ENCODE measurements at places on chromosomes 6 and 20.
A peak's percentile ranks its signal among the peaks of the same experiment; 100 is the strongest.

DNA sequence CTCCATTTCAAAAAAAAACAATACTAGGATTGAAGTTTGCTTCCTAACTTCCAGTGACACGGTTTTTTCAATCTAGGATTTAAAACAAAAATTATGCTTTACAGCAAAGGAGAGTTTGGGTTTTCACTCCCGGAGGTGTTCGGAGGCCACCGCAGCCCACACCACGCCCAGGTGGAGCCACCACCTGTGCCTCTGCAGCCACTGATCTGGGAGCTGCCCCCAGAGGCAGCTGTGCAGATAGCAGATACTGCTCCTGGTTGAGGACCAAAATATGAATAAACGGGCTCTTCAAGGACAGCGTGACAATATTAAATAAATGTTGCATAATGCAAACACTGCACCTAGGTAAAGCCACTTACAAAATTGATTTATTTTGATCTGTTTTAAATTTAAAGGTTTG lies 30.2 kb downstream of the DLL1 start:
- DNase-seq: no peak

DNA sequence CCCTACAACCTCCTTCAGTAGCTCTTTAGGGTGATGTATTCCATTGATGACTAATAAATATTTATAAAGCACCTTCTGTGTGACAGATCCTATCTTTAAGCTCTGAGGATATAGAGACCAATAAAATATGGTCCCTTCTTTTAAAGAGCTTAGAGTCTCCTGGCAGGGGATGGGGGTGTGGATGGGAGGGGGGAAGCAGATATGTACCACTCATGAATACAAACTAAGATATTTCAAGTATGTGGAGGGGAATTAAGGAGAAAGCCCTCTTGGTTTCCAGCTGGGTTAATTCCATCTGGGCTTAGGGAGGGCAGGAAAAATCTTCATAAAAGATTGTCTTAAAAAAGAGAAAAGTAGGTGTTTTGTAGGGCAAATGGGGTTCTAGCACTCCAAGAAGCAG lies 21.6 kb upstream of the FBXO9 start:
- no peak for DNase-seq

DNA sequence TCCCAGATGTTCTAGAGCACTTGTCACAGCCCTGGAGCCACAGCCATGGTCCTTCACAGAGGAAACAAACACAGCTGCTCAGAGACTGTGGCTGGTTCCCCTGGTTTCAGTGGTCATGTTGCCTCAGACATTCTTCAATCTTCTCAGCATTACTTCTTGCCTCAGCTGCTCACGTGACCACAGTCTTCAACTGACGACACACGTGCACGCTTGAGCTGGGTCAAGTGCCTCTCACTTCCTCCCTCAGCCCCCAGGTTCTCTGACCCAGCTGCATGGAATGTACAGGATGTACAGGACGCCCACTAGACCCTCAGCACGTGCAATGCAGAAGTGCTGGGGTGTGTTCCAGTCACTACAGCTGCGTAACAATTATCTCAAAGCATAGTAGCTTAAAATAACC lies 159.8 kb upstream of the GGTLC1 start:
- no peak for DNase-seq

DNA sequence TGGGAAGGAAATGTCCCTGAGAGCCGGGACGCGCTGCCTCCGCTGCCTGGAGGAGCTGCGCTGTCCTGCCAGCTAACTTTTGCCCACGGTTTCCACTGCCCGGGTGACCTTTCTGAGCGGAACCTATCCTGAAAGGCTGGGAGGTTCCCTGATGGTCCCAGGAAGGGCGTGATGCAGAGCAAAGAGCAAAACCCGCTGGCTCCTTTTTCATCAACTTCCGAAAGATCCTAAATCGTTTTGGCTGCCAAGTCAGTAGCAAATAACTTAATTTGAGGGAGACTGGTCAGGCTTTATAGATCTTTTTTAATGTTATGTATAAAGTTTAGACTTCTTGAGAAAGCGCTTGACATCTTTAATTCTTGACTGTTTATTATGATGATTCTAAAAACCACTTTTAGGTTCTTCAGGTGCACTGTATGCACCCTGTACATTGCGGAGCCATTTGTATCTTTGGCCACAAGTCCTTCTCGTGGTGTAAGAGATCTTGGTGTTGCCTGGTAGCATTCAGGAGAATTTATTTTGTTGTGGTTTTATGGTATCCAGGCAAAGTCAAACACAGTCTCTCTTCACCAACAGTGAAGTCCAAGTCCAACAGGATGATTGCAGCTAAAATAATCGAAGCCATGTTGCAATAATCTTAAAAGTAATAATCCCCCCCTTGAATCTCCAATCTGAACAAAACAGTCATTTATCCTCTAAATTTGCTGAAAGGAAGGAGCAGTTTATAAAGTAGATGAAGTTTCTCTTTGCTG lies at the start of gene SYNE1:
SYNE1 (minus strand) TSS at position 67 of the 752 bp plus-strand sequence. CDS start 9,031 bp downstream, outside the sequence.
- no peak for DNase-seq

DNA sequence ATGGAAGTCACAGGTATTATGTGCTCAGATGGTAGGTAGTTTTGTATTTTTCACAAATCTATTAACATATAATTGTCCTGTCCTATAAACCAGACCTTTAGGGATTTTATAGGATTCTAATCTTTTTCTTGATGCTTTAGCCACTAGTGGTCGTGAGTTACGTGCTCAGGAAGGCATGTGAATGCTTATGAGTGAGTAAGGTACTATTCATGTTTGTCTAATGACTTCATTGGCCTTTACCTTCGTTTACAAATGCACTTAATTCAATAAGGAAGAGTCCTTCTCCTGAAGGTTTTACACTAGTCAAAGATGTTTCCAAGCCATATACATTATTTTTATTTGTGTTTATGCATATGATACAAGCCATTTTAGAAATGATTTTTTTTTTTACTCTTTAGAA lies 23.0 kb downstream of the PACRG start:
- no peak for DNase-seq

DNA sequence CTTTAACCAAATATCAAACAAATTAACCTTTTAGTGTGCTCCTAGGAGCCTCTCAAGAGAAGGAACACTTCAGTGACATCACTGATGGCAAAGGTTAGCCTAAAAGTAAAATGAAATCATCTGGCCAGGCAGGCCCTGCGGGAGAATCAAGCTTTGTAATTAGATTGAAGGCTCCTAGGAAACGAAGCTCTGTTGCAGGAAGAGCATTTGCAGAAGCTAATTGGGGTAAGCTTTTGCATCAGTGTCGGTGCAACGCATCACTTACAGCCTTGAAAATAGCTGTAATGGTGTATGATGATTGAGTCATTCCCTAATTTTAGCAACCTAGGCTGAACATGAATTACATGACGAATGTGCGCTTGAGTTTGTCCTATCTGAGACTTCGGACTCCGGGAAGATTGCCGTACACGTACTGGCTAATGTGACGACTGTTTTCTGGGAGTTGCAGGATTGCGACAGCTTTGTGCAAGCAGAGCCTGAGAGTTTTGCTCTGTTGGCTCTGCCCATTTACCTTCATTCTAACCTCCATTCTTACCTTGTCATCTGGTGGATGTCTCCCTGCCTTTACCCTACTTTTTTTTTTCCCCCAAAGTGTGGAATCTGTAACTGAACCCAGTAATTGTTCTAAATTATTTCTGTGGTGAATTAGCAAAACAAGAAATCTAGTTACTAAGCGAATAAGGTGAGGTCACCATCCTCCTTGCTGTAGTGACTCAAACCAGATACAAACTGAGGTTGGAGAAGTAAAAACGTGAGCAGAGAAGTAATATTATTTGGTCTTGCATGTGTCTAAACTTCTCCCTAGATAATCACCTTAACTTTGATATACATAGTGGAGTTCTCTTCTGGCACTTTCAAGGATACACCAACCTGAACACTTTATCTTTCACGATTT lies 675.9 kb upstream of the CITED2 start:
- DNase-seq: no peak

DNA sequence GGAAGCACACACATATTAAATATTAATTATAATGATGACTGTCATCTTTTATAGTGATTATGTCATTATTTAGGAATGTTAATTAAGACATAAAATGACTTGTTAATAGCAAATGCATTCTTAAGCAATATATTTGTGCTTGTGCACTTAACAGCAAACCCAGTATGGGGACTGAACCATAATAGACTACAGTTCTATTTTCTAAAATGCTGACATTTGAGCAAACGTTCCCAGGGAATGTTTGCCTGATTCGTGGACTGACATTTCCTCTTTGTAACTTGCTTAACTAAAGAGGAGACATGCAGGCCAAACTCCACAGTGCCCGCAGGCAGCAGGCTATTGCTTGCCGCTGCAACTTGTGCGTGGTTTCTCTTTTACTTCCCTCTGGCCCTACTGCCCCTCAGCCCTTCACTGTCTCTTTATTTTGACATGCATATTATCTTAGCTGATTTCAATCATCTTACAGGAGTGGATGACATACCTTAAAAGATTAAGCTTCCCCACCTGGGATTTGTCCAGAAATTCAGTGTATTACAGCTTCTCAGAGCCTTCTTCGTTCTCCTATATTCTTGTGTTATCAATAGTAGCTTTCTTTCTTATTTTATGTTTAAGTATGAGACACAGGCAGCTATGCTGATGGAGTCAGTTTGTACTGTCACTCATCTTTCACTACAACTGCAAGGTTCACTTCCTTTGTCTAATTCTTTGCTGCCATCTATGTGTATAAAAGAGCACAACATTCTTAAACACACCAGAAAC lies 141.5 kb downstream of the GMDS start:
- peak; percentile 63 for DNase-seq

GRCh38 chr6:68317366-68317765 lies 317.7 kb upstream of the ADGRB3 start:
- DNase-seq: no peak

DNA sequence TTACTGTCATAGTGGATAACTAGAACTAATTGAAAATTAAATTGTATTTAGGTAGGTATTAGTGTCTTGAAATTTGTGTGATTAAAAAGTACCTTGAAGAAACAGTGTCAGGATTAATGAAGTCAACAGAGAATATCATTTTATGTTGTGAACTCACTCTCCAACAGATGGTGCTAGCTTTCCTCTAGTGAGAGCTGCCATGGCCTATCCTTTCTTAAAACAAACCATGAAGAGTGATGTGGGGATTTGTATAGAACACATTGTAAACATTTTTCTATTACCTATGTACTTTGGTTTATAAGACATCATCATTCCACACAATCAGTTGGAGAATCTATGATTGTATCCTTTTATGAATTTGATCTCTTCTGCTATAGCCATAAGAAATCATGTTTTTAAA lies 4.8 kb upstream of the SRSF12 start:
- DNase-seq: no peak

Measured in hippocampal formation (tissue), 2 donors.